ENCODE measurements at places on chromosomes 3 and 15.

DNA sequence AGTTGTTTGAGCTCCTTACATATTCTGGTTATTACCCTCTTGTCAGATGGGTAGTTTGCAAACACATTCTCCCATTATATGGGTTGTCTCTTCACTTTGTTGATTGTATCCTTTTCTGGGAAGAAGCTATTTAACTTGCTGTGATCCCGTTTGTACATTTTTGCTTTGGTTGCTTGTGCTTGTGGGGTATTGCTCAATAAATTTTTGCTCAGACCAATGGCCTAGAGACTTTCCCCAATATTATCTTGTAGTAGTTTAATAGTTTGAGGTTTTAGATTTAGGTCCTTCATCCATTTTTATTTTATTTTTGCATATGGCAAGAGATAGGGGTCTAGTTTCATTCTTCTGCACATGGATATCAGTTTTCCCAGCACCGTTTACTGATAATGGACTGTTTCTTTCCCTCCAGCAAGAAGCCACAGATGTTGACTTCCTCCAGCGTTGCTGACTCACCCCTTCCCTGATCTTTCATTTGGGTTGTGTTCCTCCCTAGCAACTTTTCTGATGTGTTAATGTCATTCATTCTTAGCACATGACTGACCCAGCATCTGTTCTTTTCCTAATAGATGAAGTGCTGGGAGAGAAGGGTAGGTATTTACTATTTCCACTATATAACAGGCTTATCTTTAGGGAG is 166.7 kb upstream of the SGO1 start:
- DNase-seq: no peak

GRCh38 chr3:15050405-15051092 is 14.6 kb downstream of the MRPS25 start:
- no peak for DNase-seq

DNA sequence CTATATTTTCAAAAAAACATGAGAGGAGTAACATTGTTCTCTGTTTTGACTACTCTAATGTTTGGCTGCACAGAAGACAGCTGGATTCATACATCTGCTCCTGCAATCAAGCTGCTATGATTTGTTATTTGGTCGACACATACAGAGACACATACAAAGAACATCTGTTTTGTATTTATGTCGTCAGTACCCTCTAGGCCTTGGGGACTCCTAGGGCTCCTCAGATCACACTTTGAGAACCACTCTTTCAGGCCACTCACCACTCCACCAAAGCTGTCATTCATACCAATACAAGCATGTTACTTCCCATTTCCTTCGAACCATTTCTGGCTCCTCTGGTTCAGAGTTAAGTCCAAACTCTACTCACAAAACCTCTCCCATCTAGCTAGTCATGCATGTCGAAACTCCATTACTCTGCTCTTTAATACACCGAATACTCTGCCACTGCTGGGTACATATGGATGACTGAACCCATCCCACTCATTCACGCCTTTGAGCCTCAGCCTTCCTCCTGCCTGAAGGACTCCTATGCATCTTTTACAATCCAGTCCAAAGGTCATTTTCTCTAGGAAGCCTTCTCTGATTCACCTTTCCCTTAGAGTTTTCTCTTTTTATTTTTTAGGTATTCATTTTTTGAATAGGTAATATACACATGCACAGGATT is 102.9 kb upstream of the ARHGEF3 start:
- DNase-seq: no peak

GRCh38 chr15:37860896-37861295 is 73.5 kb upstream of the TMCO5A start:
- DNase-seq: no peak

- no peak for DNase-seq
These were observed 1.4 kb downstream of the MAN2C1 start for GRCh38 chr15:75367006-75367405.

- no peak for DNase-seq
These were observed 239.8 kb downstream of the STAG1 start for GRCh38 chr3:136512381-136512780.

DNA sequence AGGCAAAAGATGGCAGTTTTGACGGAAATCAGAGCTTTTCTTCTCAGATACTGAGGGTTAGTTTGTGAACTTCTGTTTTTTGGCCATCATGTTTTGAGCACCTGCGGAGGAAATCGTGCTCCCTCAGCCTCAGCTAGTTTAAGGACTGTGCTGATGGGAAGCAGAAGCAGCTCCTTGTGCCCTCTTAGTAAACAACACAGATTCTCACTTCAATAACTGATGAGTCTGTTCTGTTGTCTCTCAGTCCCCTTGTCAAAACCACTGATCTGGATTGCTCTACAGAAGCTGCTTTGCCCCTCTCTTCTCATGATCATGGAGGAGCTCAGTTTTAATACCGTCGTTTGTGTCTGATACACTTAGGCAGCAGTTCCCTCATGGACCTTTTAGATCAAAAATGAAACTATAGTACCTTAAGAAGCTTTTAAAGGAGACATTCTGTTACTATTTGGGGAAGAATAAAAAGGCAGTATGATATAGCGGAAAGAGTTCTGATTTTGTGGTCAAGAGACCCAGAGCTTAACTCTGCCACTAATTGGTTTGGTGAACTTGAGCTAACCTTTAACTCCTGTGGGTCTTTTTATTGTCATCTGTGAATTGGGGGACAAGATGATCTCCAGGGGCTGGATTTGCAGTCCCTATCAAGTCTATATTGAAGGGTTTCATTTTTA is 152.6 kb downstream of the BBX start:
- no peak for DNase-seq

- DNase-seq: no peak
These were observed 8.1 kb upstream of the DNASE1L3 start for GRCh38 chr3:58218904-58219303.

GRCh38 chr15:47477341-47477740 is 240.0 kb upstream of the SEMA6D start:
- DNase-seq: no peak

GRCh38 chr3:66809595-66809958 is 188.5 kb upstream of the KBTBD8 start:
- no peak for DNase-seq

GRCh38 chr3:169264711-169265110 is 398.8 kb downstream of the MECOM start:
- DNase-seq: no peak

Data from CD4-positive, alpha-beta T cell treated with Interleukin-4 for 4 hours (primary cell).